ENCODE measurements at places on chromosomes 4 and X.

- DNase-seq = no peak
These were observed 159.7 kb downstream of the ANK2 start for GRCh38 chr4:113209153-113209552.

GRCh38 chrX:141945426-141945825, 41.7 kb downstream of the MAGEC1 start:
- no peak for DNase-seq

DNA sequence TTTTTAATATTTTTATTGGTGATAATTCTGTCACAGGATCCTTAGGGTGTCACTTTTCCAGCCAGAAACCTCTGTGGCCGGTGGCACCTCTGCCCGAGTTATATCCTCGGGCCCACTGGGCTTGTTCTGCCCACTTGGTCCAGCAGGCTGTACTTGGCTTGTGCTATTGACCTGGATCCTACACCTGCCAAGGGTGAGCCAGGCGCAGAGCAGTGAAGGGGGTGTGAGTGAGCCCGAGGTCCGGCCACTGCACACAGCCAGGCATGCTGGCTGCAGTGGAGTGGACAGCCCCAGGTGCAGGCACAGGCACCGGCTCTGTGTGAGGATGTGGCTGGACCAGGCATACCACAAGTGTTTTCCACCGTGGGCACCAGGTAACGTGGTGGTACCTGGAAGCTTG, 54.7 kb upstream of the NUDT6 start:
- no peak for DNase-seq

- no peak for DNase-seq
These were observed 20.8 kb upstream of the FAM13A start for GRCh38 chr4:89077761-89078160.

DNA sequence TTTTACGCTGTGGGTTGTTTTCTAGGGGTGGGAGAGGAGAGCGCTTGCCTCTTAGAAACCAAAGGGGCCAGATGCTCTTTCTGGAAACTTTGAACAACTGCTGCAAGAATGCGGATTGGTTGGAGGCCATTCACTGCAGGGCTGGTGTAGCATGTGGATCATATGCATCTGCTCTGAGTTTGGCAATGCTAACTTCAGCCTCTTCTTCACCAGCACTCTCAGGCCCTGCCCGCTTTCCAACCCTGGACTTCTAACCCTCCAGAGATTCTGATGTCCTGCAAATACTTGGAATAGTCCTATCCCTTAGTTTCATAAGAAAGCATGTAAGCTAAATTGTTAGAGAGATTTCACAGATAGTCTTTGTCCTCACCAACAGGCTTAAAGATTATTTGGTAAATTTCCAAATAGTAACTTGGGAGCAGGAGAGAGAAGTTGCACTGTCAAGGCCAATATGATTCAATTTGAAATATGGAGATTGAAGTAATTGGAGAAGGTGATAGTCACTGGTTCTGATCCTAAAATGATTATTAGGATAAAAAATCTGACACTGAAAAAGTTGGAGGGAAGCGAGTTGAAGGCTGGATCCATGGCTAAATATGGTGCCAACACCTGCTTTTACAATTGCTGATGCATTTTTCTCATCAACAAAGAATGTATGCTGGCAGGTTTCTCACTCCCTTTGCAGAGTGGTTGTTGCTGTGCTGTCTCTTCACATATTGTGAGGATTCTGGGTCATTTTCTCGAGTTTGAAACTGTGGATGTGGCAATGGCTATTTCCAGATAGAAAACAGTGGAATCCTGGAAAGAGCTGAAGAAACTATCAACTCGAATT, 210.4 kb downstream of the PTTG2 start:
- no peak for DNase-seq

- DNase-seq = no peak
These were observed 23.5 kb upstream of the BDH2 start for GRCh38 chr4:103123114-103123513.

DNA sequence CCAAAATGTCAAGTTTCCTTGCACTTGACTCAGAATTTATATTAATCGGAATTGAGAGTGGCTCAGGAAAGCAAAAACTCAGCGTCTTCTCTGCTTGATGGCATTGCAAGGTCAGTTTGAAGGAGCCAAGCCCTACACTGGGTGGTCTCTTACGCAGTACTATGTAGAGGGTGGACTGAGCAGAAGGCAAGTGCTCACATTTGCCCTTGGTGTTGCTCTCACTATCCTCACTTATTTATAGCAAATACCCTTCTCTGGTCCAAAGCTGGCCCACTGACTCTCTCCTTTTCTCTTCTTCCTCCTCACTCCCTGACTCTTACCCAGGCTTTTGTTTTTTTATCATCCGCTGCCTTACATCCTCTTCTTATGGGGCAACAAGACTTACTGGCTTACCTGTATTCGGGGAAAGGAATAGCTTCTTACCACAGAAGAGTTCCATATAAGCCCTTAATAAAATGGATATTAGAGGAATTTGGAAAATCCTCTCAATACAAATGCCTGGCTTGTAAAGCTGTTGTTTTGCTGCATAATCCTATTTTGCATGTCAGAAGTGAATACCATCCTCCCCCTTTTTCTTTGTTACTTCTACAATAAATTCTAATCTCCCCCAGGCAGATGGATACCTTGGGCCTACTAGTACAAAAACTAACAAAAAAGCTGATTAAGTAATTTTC, 24.8 kb upstream of the GATB start:
- DNase-seq = no peak

- DNase-seq = no peak
These were observed 148.0 kb downstream of the PDHA2 start for GRCh38 chr4:95987851-95988250.
